ENCODE measurements at places on chromosomes 11 and 22.

- DNase-seq = no peak
Measured at GRCh38 chr22:33544707-33545106, 375.6 kb downstream of the LARGE1 start.

DNA sequence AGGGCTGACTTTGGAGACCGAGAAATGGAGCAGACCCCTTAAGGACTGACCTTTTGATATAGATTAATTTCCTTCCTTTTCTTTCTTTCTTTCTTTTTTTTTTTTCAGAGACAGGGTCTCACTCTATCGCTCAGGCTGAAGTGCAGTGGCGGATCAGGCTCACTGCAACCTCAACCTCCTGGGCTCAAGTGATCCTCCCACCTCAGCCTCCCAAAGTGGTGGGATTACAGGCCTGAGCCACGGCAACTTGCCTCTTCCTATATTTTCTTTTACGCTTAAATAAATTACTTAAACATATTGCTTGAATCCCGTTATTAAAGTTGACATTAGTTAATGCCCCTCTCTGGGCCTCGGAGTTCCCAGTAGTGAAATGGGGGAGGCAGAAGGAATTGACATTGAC, 350 bp upstream of the KCTD14 start:
- no peak for DNase-seq

DNA sequence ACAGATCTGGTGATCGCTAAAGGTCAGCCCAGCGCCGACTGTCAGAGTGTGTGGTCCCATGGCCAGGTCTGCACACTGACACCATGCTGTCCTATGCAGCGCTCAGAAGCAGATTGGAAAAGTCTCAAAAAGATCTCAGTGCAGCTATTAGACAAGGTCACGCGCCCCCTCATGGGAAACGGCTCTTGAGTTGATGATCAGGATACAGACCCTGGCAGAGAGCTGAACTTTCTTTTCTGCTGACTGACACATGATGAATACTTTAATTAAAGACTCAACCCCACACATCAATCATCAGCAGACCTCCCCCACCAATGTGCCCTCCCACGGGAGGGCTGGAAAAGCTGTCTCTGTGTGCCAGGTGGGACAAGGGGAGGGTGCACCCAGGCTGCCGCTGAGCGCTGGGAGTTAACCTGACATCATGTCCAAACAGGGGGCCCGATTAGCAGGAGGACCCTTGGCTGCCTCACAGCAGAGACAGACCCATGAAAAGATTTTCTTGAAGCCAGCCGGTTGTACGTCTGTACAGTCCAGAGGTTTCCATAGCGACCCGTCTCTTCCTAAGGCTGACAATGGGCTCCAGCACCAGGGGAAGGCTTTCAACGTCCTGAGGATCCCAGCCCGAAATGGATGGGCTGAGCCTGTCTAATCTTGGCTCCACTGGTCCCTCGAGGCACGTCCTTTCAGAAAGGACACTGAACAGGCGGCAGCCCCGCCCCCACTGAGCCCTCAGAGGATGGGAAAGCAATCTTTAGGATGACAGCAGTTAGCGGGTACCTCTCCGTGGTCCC, 26.9 kb downstream of the RASD2 start:
- peak; percentile 20 for DNase-seq

GRCh38 chr22:50058906-50059880, 1.1 kb upstream of the TTLL8 start:
- DNase-seq = no peak

DNA sequence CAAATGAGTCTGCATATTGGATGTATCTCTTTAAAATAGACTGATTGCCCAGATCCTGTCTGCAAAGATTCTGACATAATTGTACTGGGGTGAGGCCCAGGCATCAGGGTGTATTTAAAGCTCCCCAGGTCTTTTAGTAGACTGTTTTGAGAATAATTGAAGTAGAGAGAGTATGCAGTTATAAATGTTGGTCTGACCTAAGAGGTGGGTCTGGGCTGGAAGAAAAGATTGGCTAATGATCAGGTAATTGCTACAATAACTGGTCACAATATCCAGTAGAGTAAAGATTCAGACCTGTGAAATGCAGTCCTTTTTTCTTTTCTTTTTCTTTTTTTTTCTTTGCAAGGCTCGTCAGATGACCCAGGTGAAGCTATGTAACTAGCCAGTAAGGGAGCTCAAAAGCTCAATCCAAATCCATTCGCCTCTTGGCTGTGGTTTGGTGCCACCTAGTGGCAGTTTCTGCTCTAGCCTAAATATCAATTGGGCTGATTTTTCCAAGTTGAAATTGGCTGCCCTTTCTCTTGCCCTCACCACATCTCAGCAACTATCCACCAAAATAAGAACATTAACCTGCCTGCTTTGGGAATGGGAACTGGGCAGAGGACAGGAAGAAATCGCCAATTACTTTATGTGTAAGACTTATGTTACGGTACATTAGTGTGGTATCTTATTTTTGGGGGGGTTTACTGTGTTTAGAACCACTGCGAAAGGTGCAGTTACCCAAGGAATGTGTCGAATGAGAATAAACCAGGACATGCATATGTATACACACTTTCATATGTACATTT, 45.9 kb downstream of the ZNF143 start:
- peak; percentile 87 for DNase-seq

- DNase-seq = no peak
Measured at GRCh38 chr11:30365793-30366517, 43.1 kb downstream of the ARL14EP start.

- no peak for DNase-seq
Measured at GRCh38 chr11:70141486-70142220, 61.4 kb upstream of the FADD start.

GRCh38 chr11:40877256-40877655, 582.2 kb downstream of the LRRC4C start:
- DNase-seq = no peak

- no peak for DNase-seq
Measured at GRCh38 chr11:10004526-10005113, 289.4 kb downstream of the SBF2 start.

DNA sequence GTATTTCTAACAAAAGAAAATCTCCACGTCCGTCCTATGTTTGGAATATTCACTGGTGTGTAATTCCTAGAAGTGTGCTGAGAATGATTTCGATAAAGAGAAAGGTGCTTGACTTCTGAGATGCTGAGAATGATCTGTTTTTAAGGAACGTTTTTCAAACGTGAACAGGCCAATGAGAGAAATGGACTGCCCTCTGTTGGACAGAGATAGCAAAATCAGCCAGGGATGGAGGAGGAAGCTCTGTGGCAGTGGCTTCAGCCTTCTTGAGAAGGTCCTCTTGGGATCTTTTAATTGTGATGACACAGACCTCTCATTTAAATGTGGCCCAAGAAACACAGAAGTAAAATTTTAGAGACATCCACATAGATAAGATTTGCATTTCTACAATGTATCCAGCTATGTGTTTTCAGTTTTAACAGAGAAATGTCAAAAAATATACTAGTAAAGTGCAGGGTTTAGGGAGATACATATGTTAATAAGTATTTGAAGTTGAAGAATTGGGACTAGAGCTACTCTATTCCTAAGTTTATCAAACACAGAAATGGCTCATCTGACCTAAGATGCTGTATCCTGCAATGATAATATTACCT, 84.0 kb upstream of the RCN1 start:
- DNase-seq = peak; percentile 13

DNA sequence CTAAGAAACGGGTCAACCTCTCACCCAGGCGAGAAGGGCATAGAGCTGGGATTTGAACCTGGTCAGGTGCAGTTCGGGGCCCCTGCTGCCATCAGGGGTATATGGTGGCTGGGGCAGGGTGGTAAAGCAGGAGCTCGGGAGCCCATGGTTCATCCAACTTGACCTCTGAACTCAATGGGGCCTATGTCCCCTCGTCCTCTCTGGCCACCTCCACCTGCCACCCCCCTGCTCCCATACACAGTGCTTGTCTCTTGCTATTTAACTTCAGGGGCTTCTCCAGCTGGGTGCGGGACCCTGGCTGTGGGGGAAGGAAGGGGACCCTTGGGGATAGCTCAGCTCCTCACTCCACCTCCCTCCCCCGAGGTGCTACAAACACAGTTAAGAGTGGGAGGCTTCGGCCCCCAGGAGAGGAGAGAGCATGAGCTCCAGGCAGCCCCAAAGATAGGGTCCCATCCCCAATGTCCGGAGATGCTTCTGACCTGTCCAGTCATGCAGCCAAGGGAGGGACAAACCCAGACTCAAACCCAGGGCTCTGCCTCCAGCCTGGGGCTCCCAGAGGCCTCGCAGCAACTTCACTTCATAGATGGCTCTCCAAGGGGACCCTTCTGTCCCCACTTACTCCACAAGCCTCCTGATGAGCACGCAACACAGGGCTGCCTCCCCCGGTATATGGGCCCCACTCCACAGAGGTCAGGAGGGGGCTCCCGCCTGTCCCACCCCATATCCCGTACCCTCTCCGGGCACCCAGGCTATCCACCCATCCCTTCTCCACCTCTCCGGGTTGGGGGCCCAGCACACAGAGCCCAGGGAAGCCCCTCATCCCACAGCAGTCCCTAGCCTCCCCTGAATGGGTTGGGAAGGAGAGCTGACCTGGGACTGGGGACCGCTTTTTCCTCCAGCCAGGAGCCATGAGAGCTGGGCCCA, 712 bp downstream of the IL2RB start:
- no peak for DNase-seq

GRCh38 chr11:116420770-116421528, 351.8 kb downstream of the BUD13 start:
- no peak for DNase-seq

- DNase-seq = no peak
Measured at GRCh38 chr22:23786261-23786710, 480 bp upstream of the SMARCB1 start.

GRCh38 chr11:68724293-68724692, 27.0 kb downstream of the TESMIN start:
- DNase-seq = no peak

DNA sequence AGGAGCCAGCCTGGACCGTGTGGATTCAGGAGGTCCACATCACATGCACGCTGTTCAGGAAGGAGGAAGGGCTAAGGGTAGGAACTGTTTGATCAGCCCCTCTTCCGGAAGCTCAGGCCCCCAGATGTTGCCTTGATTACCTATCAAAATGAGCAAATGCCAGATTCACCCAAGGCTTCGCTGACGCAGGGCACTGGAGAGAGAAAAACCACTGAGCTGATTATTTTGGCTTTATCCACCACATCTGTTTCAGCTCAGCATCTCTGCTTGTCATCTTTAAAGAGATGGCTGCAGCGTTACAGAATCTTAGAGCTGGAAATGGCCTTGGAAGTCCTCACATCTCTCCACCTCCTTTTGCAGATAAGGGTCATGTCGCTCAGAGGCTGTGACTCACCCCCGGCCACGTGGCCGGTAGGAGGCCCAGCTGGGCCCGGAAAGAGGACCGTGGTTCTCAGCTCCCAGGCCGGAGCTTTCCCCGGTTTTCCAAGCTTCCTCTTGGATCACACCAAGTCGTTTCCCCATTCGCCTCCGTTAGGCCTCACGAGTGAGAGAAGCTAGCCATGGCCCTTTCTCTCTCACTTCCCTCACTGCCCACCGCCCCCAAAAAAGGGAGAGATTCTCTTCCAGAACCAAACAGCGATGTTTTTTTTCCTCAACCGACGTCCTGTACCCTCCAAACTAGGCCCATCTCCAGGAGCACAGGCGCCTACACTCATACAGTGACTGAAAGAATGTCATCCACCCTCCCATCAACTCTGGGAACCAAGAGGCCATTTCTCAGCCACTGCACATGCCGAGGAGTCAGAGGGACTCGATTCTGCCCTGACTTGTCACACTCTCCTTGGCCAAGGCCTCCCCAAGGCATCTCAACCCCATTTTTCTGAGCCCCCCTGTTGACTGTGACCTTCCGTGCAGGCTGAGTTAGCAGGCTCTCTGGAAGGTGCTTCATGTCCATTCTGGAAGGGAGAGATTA, 37.6 kb downstream of the LIF start:
- peak; percentile 76 for DNase-seq

GRCh38 chr11:123166071-123166559, 28.9 kb downstream of the CLMP start:
- DNase-seq = peak; percentile 31

DNA sequence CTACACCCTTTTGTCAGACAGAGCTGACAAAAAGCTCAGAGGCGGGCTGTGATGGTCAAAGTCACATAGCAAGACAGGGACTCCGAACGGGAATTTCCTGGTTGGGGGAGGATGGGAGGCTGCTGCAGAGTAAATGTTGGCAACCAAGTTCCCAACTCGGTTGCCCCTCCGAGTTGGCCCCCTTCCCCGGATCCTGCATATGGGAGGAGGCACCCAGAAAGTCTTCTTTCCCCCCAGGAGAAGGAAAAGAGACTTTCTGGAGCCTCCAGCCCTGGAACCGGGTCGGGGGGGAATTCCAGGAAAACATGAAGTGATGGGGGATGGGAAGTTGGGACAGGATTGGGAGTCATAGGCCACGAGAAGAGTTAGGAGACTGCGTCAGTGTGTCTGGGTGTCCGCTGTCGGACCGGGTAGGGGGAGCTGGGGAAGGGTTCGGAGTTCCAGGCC, 614 bp downstream of the SELENOM start:
- no peak for DNase-seq

DNA sequence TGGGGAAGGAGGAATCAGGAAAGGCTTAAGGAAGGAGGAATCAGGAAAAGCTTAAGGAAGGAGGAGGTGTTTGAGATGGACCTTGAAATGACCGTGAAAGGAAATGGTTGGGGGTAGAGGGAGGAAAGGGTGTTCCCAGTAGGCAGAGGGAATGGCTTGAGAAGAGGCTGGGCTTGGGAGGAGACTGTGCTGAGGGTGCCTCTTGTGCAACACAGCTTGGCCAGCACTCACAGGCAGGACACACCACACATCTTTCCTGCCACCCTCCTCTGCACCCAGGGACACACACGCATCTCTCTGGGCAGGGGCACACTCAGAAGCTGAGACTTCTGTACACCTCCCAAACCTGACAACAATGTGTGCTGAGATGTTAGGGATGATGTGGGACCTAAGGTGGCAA, 151.4 kb downstream of the FBXO7 start:
- no peak for DNase-seq

- DNase-seq = no peak
Measured at GRCh38 chr22:43707648-43708047, 104.5 kb downstream of the EFCAB6 start.

- no peak for DNase-seq
Measured at GRCh38 chr11:120720760-120721159, 209.2 kb downstream of the GRIK4 start.

- no peak for DNase-seq
Measured at GRCh38 chr11:115761348-115761747, 257.1 kb upstream of the CADM1 start.

All from muscle of back (tissue), 13 donors.